ENCODE measurements at places on chromosomes 5 and 9. TPM values are rescaled to one million over a fixed set of nuclear protein-coding genes. Genes with fewer than 3 reads are reported as not detected.

The WNT8A gene
- total RNA-seq: not detected

The MED27 gene
- 15.9 TPM for total RNA-seq

The PCDHB2 gene
- 3.8 TPM for total RNA-seq

The ITK gene
- 4.8 TPM for total RNA-seq

The CCNJL gene
- total RNA-seq: 3.3 TPM

The NTRK2 gene
- total RNA-seq: 75.0 TPM

The CEL gene
- 2.7 TPM for total RNA-seq

The C9orf50 gene
- 2.2 TPM for total RNA-seq

The CDC14B gene
- total RNA-seq: 45.1 TPM

The PCDHGC5 gene
- 3.8 TPM for total RNA-seq

The SPZ1 gene
- total RNA-seq: not detected

The GFI1B gene
- not detected for total RNA-seq
